ENCODE measurements at places on chromosomes 11 and 22.

- DNase-seq, result peak; percentile 46
Measured at GRCh38 chr11:63560506-63561180, 2.5 kb downstream of the PLAAT2 start.

GRCh38 chr11:35030716-35031213 is 108.2 kb upstream of the CD44 start:
- DNase-seq, result peak; percentile 43

DNA sequence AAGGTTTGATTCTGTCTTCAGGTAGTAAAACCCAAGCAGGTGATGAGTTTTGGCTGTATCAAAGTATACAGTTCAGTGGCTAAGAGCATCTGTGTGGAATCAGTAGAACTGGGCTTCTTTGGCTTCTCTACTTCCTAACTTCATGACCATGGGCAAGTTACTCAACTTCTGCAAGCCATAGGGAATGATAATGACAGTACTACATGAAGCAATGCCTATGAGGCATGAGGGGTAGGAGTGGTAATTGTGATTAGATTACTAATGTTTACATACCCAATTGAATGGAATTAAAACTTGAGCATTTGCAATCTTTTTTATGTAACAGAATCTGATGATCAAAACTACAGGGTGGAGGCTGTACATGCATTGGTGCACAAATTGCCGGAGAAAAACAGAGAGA is 164.3 kb downstream of the PGR start:
- DNase-seq, result no peak

DNA sequence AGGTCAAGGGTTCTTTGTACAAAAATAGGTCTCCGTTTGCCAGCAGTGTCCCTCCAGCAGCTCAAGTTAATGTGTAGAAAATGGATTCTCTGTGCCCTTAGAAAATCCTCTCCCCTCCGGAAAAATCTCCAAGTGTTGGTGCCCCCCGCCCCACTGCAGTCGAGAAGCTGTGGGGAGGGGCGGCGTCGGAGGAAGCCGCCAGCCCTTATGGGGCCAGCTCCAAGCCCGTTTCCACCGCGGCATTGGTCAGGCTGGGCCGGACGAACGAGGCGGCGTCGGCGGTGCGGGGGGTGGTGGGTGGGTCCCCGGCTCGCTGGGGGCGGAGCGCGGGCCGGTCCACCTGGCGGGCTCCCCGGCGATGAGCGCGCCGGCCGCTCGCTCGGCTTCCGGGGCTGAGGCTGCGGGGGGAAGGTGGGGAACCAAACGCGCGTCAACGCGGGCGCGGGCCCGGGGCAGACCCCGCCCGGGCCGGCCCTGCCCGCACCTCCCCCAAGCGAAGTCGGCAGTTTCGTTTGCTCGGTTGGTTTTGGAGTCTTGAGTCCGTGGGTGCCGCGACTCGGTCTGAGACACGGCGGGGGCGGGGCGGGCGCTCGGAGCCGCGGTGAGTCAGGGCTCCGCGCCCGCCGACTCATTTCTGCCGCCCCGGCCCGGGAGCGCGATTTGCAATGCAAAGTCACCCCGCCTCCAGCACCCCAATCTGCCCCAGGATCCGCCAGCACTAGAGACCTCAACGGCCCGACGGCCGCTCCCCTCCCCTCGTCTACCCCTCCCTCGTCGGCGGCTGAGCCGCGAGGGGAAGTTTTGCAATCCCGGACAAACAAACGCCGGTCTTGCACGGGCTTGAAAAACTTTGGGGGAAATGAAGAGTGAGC is 1.4 kb downstream of the ASCL2 start:
- peak; percentile 42 for DNase-seq

GRCh38 chr11:10784232-10785145 is 24.2 kb downstream of the EIF4G2 start:
- DNase-seq, result no peak

DNA sequence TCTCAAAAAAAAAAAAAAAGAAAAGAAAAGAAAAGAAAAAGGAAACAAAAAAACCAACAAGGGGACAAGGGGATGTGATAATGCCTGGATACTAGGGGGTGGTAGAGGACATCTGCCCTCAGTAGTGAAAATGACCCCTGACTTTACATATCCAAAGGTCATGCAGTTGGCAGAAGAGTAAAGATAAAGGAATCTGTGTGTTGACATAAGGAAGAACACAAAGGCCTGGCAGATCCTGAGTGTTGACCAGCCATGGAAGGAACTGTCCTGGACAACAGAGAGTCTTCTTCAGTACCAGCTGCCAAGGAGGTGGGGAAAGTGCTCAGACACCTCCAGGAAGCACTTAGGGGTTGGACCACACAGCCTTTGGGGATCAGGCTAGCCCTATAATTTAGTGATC is 12.6 kb downstream of the SLC43A1 start:
- DNase-seq, result no peak

GRCh38 chr11:17498475-17498874 is 21.8 kb upstream of the ABCC8 start:
- no peak for DNase-seq

- no peak for DNase-seq
Measured at GRCh38 chr22:48855593-48856307, 971.9 kb downstream of the BRD1 start.

DNA sequence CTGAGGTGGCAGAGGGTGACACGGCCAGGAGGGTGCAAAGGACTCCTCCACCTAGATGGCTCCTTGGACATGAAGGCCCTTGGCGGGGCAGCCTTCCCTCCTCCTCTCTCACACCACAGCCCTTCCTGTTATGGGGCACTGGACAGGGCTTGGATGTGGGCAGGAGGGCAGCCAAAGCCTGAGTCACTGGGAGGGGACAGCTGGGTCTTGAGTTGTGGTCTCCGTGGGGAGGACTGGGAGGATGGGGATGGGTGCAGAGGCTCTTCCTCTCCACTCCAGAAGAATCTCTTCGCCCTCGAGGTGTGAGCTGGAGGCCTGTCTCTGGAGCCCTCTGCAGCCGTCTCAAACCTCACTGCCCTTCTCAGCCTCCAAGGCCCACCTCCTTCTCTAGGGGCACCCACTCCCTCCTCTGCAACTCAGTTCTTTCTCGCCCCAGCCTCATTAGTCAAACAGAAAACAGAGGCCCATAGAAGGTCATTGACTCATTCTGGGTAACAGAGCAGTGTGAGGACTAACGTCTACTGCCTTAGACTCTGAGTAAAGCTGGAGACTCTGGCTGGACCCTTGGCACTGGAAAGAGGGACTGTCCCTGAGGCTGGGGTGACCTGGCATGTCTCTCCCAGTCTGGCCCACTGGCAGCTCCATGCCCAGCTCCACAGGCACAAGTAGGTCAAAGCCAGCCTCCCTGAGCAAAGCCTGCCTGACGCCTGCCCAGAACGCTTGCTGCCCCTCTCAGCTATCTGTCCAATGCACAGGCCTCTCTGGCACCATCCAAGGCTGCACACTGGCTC is 47.5 kb upstream of the CDON start:
- DNase-seq, result no peak

DNA sequence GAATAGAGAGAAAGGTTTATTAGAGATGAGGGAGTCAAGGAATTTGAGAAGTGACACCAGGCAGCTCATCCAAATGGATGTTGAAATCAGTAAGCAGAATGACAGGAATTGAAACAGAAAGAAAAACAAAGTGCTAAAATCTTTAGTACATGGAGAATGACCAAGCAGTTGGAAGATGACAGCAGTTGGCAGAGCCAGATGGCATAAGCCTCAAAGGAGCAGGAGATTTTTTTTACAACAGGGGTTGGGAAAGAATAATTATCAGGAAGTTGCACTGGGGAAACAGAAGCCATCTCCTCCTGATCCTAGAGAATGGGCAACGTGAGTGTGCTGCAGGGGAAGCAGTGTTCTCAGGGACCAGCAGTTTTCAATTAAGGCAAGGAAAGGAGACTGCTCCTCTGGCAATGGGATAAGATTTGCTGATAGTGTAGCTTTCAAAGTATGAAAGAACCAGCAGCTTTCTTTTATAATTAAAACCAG is 28.9 kb downstream of the RAB39A start:
- no peak for DNase-seq

- no peak for DNase-seq
Measured at GRCh38 chr11:75558939-75559843, 2.9 kb upstream of the SERPINH1 start.

DNA sequence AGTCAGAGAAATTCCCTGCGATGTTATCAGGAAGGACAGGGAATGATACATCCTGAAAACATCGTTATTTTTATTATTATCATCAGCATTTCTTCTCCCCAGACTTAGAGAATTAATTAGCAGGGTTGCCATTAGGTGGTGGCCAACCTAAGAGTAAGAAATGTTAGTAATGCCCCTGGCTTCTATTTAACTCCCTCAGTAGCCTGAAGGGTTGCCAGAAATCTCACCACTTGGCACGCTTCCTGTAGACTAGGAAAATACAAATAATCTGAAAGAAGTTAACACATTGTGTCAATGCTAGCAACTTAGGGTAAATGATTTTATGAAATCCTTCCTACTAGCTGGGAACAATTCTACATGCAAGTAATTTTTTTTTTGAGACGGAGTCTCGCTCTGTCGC is 45.5 kb downstream of the ENDOD1 start:
- DNase-seq, result no peak

DNA sequence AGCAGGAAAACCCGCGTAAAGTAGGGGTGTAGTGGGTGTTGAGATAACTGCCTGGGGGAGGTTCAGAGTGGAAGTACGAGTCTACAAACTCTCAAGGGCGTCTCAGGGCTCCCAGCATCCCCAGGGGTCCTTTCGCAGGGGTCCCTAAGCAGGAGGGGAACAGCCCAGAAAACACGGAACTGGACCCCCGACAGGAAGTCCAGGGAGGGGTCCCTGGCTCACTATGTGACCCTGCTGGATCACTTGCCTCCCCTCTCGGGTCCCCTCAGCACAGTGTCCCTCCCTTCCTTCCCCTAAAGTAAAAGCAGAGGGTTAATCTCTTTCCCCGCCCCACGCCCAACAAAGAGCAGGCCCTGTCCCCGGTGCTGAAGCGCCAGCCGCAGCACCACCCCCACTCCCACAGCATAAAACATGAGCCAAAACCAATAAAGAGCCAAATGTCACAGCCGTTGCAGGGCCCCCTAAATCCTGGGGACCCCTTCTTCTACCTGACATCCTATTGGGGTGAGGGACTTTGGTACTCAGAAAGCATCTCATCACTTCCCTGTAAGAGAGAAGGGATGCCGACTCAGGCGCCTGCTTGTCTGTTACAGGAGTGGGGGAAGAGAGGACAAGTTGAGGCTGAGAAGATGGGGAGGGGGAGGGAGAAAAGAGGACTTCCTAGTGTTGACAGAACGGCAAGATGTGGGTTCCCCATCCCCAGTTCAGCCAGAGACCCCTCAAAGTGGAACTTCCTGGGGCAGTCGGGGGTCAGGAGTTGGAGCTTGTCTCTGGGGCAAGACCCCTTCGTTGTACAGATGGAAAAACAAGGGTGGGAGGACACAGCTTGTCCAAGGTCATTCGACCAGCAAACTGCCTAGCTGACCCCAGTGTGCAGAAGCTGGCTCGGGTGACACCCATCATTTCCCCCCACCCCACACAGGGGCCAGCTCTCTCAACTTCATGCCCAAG is 1.4 kb upstream of the NEFH start:
- DNase-seq, result peak; percentile 20

DNA sequence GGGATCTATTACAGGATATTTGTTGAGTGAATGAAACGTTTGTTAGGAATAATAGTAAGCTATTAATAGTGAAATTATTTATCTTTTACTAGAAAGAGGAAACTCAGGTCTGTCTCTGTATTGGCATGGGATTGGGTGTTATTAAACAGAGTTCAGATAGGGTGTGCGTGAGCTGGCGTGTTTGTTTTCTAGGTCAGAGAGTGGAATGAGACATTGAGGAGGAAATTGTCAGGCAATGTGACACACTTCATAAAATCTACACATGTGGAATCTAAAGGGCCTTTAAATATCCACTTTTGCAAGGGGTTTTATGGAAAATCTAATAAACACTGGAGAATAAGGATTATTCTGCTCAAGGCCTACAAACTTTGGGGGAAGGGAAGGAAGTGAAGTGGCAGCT is 552.9 kb downstream of the NTM start:
- DNase-seq, result no peak

DNA sequence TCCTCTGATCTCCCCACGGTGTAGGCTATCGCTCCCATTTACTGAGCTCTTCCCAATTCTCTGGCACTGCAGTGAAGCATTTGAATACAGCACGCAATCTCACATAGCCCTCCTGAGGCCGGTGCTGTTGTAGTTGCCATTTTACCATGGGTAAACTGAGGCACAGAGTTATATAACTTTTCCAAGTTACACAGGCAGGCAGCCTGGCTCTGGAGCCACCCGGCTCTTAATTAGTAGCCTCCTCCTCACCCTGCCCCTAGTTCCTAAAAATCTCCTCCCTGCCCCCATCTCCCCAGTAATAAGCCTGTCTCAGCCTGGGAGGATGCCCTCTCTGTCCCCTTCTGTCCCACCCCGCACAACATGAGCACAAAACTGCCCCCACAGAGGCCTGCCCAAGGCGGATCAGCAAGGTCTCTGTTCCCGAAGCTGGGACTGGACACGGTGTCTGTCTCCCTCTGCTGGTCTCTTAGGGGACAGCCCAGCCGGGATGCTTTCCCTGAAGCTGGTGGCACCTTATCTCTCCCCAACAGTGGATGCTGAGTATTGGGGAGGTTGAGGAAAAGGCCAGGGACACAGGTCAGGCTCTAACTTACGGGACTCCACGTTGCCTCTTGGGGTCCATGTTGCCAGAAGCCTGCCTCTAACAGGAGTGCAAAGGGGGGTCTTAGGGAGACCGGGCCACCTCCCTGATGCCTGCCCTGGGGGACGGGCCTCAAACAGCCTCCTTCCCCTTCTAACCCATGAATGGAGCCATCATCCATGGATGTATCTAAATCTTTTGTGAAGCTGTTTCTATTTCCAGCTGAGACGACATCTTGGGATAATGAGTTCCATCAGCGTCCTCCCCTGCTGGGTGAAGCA is 9.1 kb upstream of the CLCF1 start:
- peak; percentile 89 for DNase-seq

GRCh38 chr11:67613960-67614715 is 7.4 kb downstream of the NDUFV1 start:
- DNase-seq, result peak; percentile 89

- no peak for DNase-seq
Measured at GRCh38 chr11:64518928-64519327, 72.1 kb upstream of the SLC22A12 start.

GRCh38 chr22:38314933-38315822 is 2.1 kb downstream of the CSNK1E start:
- peak; percentile 47 for DNase-seq

DNA sequence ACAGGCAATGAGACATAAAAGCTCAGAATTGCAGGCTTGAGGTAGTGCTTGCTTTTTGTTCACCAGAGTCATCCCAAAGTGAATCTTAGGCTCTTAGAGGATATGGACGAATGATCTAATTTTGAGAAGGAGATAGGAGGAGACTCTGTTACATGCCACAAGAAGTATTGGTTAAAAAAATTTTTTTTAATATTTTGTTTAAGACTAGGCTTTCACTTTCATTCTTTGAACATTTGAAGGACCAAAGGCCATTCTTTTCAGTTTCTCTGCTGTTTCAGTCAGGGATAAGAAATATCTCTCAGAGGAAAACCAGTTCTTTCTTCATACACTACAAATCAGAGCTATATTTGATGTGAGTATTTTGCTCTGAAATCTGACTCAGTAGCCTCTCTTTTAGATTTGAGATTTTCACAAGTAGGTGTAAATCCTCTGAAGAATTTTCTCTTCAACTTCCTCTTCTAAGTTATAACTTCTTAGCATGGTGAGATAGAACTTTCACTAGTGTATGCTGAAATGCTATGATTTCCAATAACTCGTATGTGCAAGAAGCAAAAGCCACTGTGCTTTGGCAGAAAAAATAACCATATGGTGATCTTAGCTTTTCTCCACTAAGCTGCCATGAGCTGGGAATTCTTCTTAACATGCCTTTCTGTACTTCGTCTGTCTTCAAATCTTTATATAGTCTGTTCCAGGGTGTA is 24.1 kb upstream of the FAM181B start:
- DNase-seq, result no peak

All from CD4-positive, alpha-beta T cell treated with Interleukin-10 for 1 hour (primary cell).